Epithelial cell of umbilical artery (primary cell): ENCODE measurements at places on chromosomes 3 and 15. TPM values are rescaled to one million over a fixed set of nuclear protein-coding genes. Genes with fewer than 3 reads are reported as not detected.

Gene CPN2
- not detected in 2 replicates for total RNA-seq

Gene LINGO1
- total RNA-seq, result not detected in 2 replicates

Gene HES1
- total RNA-seq, result 38.9 and 42.6 TPM in 2 replicates

Gene COPS2
- 80.6 and 83.0 TPM in 2 replicates for total RNA-seq

Gene FBN1
- 57.8 and 82.2 TPM in 2 replicates for total RNA-seq

Gene CPLX3
- not detected in 2 replicates for total RNA-seq

Gene FGF7
- 0.32 and 0.61 TPM in 2 replicates for total RNA-seq

Gene ZNF385D
- under 0.01 TPM in 1 of 2 replicates, not detected in the other for total RNA-seq

Gene PLXND1
- 148 and 242 TPM in 2 replicates for total RNA-seq

Gene GCHFR
- 6.8 and 11.2 TPM in 2 replicates for total RNA-seq

Gene MED12L
- total RNA-seq, result 0.32 TPM in 1 of 2 replicates, not detected in the other

Gene SPINK8
- not detected in 2 replicates for total RNA-seq

Gene DPH3
- total RNA-seq, result 23.4 and 25.1 TPM in 2 replicates

Gene WDR72
- total RNA-seq, result not detected in 2 replicates

Gene TRNT1
- total RNA-seq, result 25.0 and 29.2 TPM in 2 replicates

Gene OR5K2
- not detected in 2 replicates for total RNA-seq

Gene ADGRG7
- 0.30 TPM in 1 of 2 replicates, not detected in the other for total RNA-seq

Gene RARRES1
- total RNA-seq, result 1.1 and 27.3 TPM in 2 replicates

Gene TUSC7
- under 0.01 TPM in 1 of 2 replicates, not detected in the other for total RNA-seq

Gene RAP2B
- 34.4 and 35.3 TPM in 2 replicates for total RNA-seq

Gene CHRM5
- not detected in 2 replicates for total RNA-seq

Gene RSRC1
- 30.5 and 49.8 TPM in 2 replicates for total RNA-seq

Gene ARPP21
- under 0.01 TPM in 1 of 2 replicates, not detected in the other for total RNA-seq

Gene SNX22
- 0.65 and 0.76 TPM in 2 replicates for total RNA-seq

Gene GXYLT2
- total RNA-seq, result 0.65 and 3.0 TPM in 2 replicates

Gene CYP1A2
- not detected in 2 replicates for total RNA-seq

Gene GOLGA8Q
- not detected in 2 replicates for total RNA-seq

Gene EOMES
- total RNA-seq, result not detected in 2 replicates

Gene SNAPC5
- 23.1 and 48.8 TPM in 2 replicates for total RNA-seq

Gene TFRC
- total RNA-seq, result 124 and 212 TPM in 2 replicates

Gene LRRC3B
- not detected in 2 replicates for total RNA-seq

Gene CAMKV
- total RNA-seq, result not detected in 2 replicates

Gene SPESP1
- 3.0 and 4.9 TPM in 2 replicates for total RNA-seq

Gene DNAH1
- 0.97 and 1.5 TPM in 2 replicates for total RNA-seq

Gene THSD4
- total RNA-seq, result 22.6 and 23.1 TPM in 2 replicates

Gene RARB
- 10.5 and 31.2 TPM in 2 replicates for total RNA-seq

Gene ROBO1
- 8.2 and 11.4 TPM in 2 replicates for total RNA-seq

Gene ZNF774
- 0.97 and 3.8 TPM in 2 replicates for total RNA-seq

Gene NEK11
- 2.9 and 4.0 TPM in 2 replicates for total RNA-seq

Gene GOLGA6L7
- not detected in 2 replicates for total RNA-seq

Gene TGM4
- 0.15 TPM in 1 of 2 replicates, not detected in the other for total RNA-seq

Gene GNAT1
- total RNA-seq, result not detected in 2 replicates

Gene BOC
- 0.15 and 0.32 TPM in 2 replicates for total RNA-seq

Gene MUSTN1
- total RNA-seq, result not detected in 2 replicates

Gene PLIN1
- total RNA-seq, result under 0.01 and 0.15 TPM in 2 replicates

Gene INSYN1
- total RNA-seq, result not detected in 2 replicates
